Fibroblast of skin of abdomen (primary cell): ENCODE measurements at places on chromosomes 3 and 15.

GRCh38 chr15:82568986-82569385, 28.7 kb upstream of the RPS17 start:
- DNase-seq, result no peak

DNA sequence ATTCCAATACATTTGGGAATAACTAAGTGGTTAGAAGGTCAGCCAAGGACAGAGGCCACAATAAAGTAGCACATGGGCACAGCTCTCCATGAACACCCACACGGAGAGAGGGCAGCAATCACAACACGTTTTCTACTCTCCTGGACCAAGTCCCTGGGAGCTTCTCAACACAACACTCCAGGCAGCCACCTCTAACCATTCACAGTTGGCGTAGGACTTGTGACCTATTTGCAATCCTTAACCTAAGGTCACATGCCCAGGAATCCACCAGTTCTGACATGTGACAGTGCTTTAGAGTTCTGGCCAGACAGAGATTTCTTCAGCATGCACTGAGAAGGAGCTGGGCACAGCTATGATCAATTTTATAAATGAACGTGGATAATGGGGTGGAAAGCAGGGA, 280.8 kb downstream of the SHQ1 start:
- no peak for DNase-seq

GRCh38 chr15:29860872-29861271, 38.6 kb upstream of the TJP1 start:
- peak; percentile 71 for DNase-seq

- DNase-seq, result no peak
Observed at GRCh38 chr15:51600114-51600513, 22.5 kb downstream of the DMXL2 start.

DNA sequence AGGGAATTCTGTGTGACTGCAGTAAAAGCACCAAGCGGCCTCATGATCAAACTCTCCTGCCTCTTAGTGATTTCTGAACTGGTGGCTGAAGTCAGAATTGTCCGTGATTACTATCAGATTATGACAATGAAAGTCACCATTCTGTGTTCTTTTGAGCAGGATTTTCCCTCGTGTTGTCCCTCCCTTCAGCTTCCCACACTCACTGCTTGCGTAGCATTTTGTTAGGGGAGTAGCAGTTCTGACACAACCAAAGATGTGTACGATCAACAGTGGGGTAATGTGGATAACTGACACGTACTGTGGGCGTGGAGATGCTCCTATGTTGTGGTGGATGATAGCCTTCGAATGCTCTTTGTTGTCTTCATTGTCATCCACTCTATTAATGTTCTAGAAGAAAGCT, 67.8 kb upstream of the ICE2 start:
- DNase-seq, result no peak

DNA sequence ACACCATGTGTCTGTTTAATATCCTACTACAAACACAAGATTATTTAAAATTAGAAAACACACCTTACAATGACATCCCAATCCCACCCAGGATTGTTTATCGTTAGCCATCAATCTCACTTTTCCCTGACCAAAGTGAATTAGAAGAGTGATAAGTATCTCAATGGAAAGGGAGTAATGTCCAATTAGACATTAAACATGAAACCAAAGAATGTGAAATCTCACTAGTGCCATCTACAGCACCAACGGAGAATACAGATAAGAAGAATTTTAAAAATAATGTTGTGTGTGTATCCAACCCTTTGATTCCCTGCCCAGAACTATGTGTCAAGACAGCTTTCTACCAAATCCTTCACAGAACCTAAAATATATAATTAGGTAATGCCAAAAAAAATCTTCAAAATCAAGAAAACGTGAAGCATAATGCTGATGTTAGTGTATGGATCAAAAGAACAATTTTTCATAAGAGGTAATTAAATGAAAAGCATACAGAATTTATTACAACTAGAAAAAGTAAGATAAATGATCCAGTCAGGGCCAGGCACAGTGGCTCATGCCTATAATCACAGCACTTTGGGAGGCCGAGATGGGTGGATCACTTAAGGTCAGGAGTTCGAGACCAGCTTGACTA, 64.2 kb downstream of the SCAPER start:
- DNase-seq, result peak; percentile 31

GRCh38 chr3:30518872-30519271, 87.5 kb upstream of the TGFBR2 start:
- DNase-seq, result no peak

DNA sequence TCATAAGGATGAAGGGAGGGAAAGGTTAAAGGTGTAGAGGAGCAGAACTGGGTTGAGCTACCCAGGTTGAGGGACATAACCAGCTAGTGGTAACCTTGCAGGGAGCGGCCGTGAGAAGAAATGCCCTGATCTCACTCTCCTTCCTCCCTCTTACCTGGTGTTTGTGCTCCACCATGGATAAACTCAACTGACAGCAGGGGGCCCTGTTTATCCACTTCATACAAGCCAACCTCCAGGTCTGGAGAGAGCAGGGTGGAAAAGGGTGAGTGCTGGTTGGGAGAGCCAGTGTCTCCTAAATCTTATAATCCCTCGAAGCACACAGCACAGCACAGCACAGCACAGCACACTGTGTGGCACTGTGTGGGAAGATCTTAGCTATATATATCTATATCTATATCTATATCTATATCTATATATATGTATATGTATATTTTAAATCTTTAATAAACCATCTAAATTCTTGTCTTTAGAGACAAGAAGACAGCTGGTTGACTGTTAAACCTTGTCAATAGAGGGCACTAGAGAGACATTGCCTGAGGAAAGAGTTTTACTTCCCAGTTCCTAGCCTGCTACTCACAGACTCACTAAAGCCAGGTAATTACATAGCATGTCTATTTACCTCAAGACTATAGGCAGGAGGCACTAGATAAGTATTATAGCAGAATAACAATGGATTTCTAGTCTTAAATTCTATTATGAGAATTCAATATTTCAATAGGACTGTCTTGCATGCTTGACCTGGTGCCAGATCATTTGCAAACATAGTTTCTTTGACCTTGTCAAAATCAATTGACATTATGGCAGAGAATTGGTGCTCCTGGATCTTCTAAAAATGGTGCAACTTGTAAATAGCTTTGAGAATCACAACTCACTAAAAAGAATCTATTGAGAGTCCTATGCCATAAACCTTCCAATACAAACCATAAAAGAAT, 21.7 kb upstream of the FMN1 start:
- no peak for DNase-seq
